Stimulated activated CD4-positive, alpha-beta T cell treated with anti-CD3 and anti-CD28 coated beads, TNF-alpha, amount 100 ng/mL, for 1 hour (primary cell): ENCODE measurements at places on chromosomes 6 and 20.

DNA sequence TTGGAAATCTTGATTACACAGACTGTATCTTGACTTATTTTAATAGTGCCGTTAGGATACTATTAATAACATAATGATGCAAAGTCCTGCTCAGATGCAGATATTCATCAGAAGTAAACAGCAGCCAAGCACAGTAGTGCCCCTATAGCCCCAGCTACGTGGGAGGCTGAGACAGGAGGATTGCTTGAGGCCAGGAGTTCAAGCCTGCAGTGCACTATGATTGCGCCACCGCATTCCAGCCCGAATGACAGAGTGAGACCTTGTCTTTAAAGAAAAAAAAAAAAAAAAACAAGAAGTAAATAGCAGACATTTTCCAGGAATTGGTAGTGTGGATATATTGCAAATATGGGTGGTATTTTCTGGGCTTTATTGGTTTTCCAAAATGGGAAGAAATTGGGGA is 61.8 kb downstream of the TULP4 start:
- no peak for DNase-seq

GRCh38 chr6:136599329-136600011 is 49.2 kb upstream of the MAP7 start:
- no peak for DNase-seq

- DNase-seq, result no peak
Observed at GRCh38 chr20:16027686-16028085, 545.6 kb downstream of the KIF16B start.

DNA sequence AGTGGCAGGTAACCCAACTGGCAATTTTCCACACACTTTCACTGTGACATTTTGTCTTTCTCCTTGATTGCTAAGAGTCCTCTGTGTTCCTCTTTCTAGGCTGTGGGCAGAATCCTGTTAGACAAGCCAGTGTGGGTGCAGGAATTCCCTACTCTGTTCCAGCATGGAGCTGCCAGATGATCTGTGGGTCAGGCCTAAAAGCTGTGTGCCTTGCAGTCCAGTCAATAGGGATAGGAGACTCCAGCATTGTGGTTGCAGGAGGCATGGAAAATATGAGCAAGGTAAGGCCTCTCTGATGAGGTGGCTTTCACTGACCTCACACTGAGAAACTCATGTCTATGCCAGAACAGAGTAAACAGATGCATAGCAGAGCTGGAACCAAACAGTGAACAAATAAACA is 5.1 kb downstream of the ACAT2 start:
- DNase-seq, result no peak

DNA sequence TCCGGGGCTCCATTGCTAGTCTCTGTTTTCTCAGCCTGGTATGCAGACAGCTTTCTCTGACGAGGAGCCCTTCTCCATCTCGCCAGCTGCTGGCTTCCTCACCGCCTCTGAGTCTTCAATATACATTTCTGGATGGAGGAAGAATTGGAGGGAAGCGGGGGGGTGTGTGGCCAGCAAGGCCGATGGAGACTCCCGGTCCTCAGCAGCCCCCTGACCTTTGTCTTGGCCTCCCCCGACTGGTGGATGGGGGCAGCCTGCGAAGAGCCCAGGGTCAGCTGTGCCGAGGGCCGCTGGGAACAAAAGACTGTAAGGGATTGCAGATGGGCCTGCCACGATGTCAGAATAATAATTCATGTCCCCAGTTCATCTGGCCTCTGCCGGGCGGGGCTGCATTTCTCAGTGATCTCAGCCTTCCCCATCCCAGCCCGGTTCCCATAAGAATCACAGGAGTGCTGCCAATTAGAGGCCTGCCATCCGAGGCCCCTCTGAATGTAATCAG is 54.3 kb upstream of the STX16 start:
- no peak for DNase-seq

DNA sequence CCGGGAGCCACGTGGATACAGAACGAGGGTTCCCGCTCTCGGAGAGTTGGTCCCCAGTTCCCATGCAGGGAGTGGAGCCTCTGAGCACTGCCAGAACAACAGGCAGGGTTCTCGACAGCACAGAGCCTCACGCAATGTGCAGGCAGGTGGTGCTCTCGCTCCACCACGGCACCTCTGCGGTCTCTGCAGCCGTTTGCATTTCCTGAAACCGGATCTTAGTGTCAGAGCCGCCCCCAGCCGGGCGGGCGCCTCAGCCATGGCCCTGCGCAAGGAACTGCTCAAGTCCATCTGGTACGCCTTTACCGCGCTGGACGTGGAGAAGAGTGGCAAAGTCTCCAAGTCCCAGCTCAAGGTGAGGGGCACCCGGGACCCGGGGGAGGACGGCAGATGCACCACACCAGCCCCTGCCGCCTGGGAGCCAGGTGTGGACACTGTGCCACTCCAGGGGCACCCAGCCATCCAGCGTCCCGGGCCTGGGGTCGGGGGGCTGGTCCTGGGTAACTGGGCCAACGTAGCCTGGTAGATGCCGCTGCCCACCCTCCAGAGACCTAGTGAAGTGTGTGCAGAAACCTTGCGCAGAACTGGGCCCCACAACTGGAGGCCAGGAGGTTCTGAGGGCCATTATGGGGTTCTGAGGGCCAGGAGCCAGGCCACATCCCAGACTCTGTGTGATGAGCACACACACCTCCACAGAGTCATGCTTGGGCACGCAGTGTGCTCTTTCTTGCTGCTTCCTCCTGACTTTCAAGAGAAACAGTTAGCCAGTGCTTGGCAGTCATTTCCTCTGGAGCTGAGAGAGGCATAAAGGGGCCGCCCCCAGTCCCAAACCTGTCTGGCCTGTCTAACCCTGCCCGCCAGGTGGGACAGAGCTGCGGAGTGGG is at the start of gene DEF6:
TSS of gene DEF6 (plus strand) at position 218 of the 881 bp plus-strand sequence. CDS start at position 257, 39 bp downstream.
- peak; percentile 75 for DNase-seq

GRCh38 chr20:49775229-49775693 is 37.4 kb upstream of the SLC9A8 start:
- no peak for DNase-seq

DNA sequence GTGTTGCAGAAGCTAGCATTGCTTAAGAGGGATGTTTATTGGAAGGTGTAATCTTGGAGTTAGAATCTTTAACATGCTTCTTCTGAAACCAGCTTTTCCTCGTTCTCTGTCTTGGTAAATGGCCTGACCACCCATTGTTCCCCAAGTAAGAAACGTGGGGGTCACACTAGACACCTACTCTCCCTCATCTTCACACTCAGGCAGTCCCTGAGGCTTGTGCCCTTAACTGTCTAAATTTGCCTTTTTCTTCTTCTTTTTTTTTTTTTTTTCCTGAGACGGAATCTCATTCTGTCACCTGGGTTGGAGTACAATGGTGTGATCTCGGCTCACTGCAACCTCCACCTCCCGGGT is 16.2 kb upstream of the ARFGEF2 start:
- no peak for DNase-seq

DNA sequence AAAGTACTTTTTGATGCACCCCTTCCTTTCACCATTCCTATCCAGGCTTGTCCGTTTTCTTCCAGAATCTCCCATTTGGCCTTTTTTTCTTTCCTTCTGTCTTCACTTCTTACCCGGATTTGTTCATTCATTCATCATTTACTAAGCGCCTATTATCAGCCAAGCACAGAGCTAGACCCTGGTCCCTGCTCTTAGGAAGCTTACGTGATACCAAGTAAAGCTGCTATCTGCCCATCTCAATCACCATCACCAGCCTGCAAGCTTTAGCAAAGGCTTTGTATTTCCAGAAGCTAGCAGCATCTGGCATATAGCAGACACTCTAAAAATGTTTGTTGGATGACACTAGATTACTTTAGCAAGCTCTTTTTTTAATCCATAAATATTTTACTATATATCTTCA is 4.8 kb downstream of the NDRG3 start:
- no peak for DNase-seq

DNA sequence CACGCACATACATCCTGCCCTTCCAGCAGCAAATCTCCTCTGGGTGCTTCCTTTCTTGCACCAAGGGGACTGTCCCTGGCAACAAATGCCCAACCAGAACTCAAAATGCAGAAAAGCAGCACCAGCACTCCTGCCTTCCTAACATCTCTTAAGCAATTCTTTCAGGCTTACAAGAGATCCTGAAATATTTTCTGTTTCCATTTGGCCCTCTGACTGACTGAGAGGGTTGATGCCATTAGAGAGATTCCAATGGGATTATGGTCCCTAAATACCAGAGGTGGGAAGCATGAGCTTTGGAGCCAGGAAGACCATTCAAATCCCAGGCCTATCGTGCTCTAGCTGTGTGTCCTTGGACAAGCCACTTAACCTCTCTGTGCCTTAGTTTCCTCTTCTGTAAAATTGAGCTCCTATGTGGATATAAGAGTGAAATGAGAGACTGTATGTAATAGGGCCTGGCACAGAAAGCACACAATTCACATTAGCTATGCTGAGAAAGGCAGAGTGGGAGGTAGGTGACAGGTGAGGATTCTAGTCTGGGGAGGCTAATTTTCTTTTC is 56.8 kb downstream of the PRDM1 start:
- DNase-seq, result no peak

- no peak for DNase-seq
Observed at GRCh38 chr6:21952367-21952766, 344.5 kb downstream of the PRL start.

DNA sequence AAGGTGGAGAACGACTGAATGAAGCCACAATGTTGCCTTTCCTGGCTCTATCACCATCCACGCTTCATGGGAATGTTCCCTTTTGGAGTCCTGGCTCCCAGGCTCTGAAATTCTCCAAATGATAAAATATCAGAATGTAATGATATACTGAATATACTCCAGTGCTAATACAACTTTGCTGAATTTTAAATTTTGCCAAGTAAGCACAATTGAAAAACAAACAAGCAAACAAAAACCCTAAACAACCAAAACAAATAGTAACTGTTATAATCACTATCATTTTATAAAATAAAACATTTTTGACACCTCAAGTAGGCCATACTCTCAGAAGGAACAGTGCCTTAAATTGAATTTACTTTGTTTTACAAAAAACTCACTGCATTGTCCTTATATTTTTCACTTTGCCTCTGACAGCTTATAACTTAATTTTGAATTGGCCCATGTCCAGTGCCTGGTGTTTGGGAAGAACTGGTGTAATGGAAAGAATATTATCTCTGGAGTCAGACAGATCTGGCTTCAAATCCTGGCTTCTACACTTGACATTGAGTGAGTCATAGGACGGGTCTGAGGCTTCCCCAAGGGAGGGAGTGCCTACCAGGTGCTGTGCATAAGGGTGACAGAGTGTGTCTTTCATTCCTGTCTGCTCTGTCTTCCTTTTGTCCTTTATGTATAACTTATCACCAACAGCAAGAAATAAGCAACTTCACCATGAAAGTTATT is 698.3 kb downstream of the EPM2A start:
- DNase-seq, result no peak

GRCh38 chr20:61976644-61977418 is 88.8 kb downstream of the TAF4 start:
- no peak for DNase-seq

DNA sequence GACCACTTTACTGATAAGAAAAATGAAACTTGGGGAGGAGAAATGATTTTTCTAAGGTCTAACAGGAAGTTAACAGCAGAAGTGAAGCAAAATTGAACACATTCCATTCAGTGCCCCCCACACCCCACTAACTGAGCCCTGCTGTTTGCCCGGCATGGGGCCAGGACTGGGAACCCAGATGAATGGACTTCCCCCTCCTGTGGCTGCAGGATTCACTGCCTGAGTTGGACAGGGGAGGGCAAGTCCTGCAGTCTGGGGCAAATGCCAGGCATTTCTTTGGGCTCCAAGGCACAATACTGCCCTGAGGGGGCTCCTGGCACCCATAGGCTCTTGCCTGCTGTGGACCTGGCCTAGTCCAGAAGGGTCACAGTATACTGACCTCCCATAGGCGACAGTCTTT is 28.3 kb downstream of the FYN start:
- no peak for DNase-seq

DNA sequence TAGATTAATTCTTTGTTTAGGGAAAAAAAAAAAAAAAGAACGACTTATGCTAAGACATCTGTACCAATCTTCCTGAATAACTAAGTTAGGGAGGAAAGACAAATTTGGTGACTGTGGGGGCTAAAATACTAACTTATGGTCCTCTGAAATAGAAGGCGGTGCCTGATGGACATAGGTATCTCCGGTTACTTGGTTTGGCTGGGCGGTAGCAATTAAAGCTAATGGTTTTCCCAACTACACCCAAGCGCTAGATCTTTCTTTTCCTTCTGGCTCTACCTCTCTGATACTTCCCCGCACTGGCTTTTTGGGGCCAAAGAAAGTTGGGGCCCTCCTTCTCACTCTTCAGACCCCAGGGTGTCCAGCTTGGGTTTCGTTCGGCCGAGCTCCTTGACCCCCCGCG is 1.0 kb upstream of the RBM24 start:
- no peak for DNase-seq

- DNase-seq, result no peak
Observed at GRCh38 chr20:59850018-59850641, 83.3 kb downstream of the SYCP2 start.

- DNase-seq, result no peak
Observed at GRCh38 chr20:57076951-57077350, 189.5 kb downstream of the BMP7 start.

- peak; percentile 43 for DNase-seq
Observed at GRCh38 chr6:33700391-33701050, 11.0 kb downstream of the UQCC2 start.

DNA sequence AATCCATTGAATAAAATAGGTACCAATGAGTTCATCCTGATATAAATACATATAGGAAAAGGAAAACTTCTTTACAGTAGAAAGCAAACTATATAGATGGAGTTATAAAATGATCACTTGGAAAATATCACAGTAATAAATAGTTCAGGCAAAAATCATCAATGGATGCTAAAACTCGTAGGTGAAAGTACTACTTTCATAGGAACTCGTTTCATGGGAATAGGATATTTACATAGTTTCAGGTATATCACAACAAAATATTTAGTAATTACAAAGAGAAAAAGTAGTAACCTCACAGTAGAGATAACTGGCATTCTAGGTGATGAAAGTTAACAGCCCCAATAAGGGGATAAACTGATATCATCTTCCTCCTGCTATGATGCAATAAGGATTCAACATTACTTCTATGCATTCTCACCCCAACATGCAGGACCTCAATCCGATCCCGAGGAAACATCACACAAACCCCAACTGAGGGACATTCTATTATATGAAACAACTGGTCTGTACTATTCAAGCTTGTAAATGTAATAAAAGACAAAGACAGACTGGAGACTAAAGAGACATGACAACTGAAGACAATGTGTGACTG is 13.7 kb downstream of the DDO start:
- no peak for DNase-seq

GRCh38 chr6:73637404-73637803 is 16.4 kb downstream of the SLC17A5 start:
- no peak for DNase-seq
